D721Med (cell line): ENCODE measurements at places on chromosomes 1 and 21.

DNA sequence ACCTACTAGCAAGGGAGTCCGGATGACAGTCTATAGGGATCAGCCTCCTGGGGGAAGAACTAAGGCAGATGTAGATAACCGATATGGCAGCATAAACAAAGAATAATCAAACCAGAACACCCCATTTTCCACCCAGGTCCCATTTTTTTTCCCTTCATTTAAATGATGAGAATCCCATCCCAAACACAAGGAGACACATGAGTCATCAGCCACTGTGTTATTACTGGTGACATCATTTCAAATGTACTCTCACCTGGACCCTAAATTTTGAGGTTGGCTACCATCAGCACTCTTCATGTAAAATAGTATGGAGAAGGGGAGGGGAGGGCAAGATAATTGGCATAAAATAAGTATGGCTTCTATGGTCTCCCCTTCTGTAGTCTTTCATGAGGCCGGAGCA, 108.9 kb upstream of the GUCA2B start:
- DNase-seq, result no peak

DNA sequence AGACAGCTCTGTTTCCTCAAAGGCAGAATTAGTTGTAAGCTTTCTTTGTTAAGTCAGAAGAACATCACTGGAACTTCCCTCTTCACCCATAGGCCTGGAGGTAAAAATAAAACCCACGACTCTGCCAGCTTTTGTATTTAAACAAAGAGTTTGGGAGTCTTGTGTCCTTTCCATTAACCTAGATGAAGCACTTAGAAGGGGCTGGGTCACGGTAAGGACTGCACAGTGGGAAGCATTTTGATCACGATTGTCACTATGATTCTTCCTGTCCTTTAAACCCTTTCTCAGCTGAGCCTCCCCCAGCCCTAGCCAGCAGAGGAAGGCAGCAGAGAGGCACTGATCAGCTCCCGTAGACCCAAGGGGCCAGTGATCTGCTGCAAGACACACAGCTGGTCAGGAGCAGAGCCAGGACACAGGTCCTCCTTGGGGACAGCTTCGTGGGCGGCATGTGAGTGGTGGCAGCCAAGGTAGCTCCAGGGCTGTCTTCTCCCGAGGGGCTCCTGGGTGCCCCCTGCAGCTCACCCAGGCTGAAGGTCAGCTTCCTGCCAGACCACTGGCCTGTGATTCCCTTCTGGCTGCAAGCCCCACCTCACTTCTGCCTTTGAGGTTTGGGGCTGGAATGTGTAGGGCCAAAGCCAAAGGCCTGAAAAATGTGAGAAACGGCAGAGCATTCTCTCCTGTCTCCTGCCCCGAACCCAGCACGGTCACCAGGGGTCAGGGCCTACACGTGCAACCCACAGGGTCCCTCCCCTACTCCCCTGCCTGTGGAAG, 4.0 kb upstream of the LAPTM5 start:
- DNase-seq, result no peak

- DNase-seq, result no peak
Measured at GRCh38 chr1:185398022-185398421, 81.0 kb upstream of the IVNS1ABP start.

DNA sequence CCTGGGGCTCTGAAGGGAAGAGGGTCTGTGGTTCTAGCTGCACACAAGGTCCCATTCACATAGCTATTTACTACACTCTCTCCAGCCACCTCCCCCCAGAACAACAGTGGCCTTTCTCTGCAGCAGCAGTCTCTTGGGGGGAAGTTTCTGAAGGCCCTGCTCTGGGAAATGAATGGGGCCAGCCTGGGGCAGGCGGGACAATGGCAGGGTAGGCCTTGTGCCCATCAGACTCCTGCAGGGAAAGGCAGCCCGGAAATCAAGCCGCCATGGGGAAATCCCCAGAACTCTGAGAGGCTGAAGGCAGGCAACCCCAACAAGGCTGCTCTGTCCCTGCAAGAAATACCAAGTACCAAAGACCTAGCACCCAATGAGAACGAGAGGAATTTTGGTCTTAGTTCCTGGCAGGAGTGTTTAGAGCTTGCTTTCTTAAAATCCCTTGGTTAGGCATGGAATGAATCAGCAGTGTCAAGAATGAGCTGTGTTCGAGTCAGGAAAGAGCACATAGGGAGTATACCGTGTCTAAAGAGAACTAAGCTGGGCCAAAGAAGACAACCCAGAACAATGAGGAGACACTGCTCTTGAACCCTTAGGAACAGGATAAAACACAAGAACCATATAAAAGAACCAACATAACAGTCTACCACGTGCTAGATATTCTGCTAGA, 11.3 kb downstream of the ARHGEF11 start:
- DNase-seq, result no peak

DNA sequence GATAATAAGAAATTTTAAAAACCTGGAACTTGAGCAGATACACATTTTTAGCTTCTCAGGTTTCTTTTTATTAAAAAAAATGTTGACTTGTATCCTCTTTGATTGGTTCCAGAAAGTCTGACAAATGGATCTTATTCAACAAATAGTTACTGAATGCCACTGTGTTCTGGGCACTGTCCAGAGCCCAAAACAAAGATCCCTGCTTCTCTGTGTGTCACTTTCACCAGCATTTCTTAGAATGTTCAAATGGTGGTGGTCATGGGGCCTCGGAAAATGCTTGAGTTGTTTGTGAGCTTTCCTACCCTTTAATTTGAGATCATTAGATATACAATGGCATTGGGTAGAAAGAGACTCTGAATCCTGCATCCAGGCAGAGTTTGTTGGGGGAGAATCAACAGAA, 19.9 kb downstream of the ACTN2 start:
- no peak for DNase-seq
